ENCODE measurements at places on chromosomes 16 and 17.

- DNase-seq, result peak; percentile 54
Measured at GRCh38 chr16:70430667-70431536, 8.0 kb downstream of the ST3GAL2 start.

GRCh38 chr16:10664720-10665126 lies 30.0 kb downstream of the TEKT5 start:
- no peak for DNase-seq

DNA sequence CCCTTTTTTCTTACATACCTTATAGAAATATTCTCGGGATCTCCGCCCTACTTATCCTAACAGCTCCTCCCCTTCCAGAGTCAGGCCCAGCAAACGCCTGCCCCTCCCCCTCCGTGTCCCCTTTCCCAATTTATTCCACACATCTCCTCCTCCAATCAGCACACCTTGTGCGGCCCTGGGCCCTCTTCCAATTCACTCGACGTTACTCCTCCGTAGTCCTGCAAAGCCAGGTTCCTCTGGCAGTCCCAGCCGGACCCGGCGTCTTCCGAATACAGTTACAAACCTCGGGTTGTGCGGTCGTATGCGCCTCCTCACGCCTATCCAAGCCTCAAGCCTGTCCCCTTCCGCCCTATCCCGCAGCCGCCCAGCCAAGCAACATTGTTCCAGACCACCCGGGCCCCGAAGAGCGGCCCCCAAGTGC lies 677 bp downstream of the CBX1 start:
- DNase-seq, result no peak

DNA sequence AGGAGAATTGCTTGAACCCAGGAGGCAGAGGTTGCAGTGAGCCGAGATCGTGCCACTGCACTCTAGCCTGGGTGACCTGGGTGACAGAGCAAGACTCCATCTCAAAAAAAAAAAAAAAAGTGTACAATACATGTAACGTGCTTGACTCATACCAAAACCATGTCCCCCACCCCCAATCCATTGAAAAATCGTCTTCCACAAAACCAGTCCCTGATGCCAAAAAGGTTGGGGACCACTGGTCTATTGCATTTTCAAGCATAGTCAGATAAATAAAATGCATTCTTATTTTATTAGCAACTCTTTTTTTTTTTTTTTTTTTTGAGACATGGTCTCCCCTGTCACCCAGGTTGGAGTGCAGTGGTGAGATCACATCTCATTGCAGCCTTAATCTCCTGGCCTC lies 52.1 kb downstream of the COPRS start:
- DNase-seq, result no peak

DNA sequence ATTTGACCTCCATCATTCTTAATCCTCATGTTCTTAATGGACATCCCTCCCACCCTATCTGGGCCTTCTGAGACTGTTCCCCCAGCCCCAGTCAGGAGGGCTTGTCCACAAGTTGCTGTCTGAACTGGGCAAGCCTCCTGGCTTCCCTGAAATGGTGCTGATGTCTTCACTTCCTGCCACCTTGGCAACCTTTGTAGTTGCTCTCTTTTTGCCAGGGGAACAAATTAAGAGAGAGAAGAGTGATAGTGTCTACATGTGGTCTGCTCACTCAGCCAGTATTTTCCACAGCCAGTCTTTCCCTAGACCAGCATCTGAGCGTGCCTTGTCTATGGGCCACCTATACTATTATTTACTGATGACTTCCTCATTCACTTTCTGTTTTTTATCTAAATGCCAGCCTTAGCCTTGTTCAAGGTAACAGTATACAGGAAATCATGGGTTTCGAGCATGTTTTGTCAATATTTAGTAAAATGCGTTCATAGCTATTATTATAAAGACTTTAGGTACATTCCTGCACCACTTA lies 710.1 kb downstream of the MAF start:
- no peak for DNase-seq

Measured in hematopoietic multipotent progenitor cell treated with erythropoietin and hydrocortisone succinate and interleukin-3 and kit ligand, for 17 days (in vitro differentiated cells).